ENCODE measurements at places on chromosomes 12 and 14.

- no peak for DNase-seq
Observed at GRCh38 chr12:84913129-84913515, 523 bp upstream of the SLC6A15 start.

DNA sequence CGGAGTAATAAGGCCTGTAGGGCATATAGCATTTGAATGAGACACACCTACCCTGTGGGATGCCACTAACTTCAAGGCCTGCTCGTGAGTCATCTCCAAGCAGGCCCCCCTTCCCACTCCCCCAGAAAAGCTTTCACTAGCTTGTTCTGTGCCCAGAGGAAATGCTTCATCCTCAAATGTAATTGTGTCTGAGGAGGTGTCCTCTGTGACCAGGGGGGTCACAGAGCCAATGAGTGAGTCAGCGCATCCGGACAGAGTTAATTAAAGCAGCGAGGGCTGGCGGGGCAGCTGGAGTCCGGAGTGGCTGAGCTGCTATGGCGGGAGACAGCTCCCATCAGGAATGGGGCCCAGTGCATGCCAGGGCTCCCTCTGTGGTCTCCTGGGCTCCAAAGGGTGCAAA lies 27.0 kb upstream of the ESRRB start:
- no peak for DNase-seq

- DNase-seq: peak; percentile 36
Observed at GRCh38 chr14:99393059-99393655, 87.5 kb downstream of the SETD3 start.

- DNase-seq: peak; percentile 10
Observed at GRCh38 chr14:32473464-32473855, 144.4 kb downstream of the AKAP6 start.

- no peak for DNase-seq
Observed at GRCh38 chr14:90272523-90272922, 16.2 kb downstream of the PSMC1 start.

DNA sequence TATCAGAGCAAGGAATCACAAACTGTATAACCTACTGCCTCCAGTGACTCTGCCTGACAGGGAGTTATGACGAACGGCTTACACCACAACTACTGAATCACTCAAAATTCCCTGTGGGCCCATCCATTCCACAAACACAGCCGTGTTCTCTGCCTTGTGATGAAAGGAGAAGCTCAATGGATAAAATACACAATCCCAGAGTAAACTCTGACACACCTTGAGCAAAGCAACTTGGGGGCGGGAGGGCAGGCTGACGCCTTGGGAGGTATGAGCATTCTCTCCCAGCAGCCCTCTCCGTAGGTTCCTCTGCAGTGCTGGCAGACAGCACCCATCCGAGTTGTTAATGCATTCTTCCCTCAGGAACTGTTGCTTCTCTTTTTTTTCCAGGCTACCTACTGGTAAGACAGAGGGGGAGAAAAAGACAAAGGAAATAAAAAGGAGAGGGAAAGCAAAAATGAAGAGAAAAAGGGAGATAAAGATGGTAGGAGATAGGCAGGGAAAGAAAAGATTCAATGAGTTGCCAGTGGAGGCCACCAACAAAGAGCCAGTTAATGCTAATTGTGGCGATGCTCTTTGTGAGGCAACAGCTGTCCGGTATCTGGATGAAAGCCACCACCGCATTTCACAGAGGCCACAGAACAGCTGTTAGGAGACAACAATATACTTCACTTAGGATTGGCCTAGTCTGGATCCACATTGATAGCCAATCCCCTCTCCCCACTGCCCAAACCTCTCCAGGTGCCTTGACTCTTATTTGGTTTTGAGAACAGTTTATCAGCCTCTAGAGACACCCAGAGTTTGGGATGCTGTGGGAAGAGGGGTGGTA lies 4.7 kb upstream of the DIO2 start:
- DNase-seq: no peak

DNA sequence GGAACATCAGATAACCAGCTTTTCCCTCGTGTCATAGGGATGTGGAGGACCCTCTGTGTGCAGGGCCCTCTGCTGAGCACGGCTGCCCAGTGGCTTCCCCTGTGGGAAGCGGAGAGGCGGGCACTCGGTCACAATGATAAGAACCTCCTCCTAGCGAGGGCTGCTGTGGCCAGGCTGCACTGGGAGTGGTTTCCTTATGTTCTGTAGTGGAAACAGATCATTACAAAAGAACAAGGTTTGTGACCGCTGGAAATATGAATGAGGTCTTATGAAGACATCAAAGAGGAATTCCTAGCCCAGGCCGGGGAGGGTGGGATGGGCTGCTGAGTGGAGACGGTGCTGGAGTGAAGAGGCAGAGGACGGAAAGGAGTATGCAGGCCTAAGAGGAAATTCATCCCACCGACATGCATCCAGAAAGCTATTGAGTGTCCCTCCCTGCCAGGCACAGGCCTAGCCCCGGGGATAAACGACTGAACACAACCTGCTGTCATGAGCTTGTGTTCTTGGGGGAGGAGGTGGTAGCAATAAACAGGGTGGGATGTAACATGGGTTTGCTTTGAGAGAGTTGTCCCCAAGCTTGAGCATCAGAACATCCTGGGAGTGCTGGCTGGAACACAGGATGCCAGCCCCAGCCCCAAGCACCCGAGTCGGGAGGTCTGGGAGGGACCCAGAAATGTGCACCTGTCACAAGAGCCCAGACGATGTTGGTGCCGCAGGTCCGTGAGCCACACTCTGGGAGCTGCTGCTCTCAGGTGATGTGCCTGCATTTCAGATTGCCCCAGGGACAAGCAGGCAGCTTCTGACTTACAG lies 37.5 kb downstream of the FZD10 start:
- no peak for DNase-seq

- DNase-seq: no peak
Observed at GRCh38 chr12:47004634-47005033, 74.8 kb upstream of the PCED1B start.

DNA sequence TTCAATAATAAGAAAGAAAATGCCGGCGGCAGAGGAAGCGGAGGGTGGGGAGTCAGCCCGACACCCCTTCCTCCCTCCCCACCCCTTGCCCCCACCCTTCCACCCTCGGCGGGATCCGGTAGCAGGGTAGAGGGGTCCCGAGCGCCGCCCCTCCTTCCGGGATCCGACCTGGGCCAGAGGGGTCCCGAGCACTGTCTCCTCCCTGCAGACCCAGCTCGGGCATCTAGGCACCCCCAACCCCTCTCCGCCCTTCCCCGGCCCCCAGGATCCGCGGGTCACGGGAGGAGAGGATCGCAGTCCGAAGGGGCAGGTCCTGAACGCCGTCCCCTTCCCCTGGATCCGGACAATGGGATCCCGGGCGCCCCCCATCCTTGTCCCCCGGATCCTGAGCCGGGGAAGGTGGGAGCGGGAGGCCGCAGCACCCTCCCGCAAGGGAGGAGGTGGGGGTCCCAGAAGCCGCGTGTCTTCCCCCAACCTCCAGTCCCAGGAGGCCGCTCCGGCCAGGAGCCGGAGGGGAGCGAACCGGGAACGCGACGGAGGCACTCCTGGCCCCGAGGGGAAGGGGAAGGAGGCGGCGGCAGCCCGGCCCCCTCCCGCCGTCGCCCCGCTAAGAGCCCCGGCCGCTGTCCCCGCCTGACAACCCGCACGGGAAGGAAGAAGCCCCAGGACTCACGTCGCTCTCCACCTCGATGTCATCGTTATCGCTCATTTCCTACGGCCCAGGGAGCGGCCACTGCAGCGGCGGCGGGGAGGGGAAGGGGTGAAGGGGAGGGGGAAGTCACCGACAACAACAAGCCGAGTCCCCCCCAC lies 481 bp downstream of the MAX start:
- DNase-seq: no peak

DNA sequence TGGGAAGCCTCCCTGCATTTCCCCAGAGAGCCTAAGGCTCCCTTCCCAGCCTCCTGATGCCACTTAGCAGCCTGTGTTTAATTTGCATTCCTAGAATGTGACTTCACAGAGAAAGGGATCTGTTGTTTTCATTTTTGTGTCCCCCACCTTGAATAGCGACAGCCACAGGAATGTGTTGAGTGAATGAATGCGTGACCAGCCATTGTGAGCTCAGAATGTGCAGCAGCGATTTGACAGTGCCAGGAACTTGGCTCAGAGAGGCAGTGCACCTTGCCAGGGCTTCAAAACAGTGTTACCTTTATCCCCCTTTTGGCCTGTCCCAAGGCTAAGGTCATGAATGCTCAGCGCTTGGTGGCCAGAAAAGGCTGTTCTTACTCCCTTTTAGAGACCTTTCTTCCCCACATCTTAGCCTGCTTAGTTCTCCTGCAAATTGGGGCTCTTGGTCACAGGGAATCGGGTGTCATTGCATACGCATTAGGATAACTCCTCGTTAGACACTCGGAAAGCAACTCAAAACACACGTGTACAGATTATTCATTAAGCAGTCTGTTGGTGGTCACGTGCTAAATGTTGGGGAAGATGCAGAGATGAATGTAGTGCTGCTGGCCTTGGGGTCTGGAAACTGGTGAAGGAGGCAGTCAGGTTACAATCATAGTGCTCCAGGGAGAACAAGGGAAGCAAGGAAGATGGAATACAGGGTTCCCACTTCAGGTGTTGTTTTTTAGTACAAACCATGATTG lies 9.8 kb downstream of the NTF3 start:
- DNase-seq: no peak

GRCh38 chr12:96549341-96549740 lies 60.0 kb downstream of the CFAP54 start:
- DNase-seq: peak; percentile 72

GRCh38 chr14:71695611-71696350 lies 236.4 kb upstream of the RGS6 start:
- no peak for DNase-seq

DNA sequence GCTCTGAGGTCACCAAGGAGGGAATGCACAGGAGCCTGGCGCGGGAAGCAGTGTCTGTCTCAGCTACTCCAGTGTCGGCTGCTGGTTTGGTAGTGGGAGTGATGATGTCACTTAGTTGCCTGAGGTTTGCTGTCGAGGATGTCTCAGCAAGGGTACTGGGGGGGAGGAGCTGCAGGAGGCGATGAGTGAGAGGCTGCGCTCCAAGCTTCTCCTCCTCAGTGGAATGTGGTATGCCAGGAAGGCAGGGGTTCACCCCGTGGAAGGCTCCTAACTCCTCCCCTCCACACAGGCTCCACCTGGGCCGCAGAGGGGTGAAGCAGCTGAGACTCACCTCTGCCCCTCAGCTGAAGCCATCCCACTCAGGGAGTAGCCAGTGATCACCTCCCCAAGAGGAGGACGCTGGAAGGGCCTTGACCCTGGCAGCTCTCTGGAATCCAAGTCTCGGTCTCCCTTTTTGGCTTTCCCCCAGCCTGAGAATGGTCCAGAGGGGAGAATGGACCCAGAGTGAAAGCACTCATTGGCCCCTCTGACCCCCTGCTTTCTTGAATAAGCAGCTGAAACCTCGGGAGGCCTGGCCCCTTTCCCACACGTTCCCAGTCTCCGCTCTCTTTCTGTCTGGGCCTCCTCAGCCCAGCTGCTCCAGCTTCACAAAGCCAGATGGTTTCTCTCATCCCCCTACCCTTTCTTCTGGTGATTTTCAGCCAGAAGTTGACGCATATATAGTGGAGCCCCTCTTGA lies 178.9 kb upstream of the FKBP4 start:
- DNase-seq: peak; percentile 18

GRCh38 chr12:123085066-123085465 lies 65.8 kb downstream of the PITPNM2 start:
- no peak for DNase-seq

DNA sequence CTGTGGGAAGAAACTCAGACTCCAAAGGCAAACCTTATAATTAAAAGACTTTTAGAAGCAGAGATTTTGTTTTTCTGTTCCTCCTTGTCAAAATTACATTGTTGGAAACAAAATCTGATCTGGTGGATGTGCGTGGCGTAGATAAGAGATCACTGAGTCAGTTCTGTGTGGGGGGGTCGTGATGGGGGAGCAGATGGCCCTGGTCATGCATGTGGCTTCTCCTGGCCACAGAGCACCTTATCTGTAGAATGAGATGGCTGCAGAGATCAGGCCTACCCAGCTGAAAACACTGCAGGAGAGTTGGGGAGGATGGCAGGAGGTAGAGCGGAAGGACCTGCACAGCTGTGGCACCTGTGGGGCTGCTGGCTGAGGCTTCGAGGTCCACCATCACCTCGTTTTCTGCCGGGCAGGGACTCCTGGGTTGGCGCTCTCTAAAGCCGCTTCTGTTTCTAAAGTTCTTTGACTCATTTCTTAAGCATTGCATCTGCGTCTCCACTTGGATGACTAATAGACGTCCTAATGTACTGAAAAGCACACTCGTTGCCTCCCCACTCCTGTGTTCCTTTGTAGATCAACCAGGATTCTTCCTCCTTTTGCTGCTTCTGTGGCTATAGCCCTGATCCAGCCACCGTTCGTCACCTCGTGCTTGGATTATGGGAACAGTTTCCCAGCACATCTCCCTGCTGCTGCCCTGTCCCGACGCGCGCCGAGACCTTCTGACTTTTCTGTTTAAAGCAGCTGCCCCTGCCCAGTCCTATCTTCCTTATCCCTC lies 93.4 kb downstream of the TSPAN9 start:
- no peak for DNase-seq

GRCh38 chr14:50092006-50092555 lies 24.3 kb downstream of the VCPKMT start:
- DNase-seq: no peak

- peak; percentile 86 for DNase-seq
Observed at GRCh38 chr14:82345184-82345583, 811.5 kb upstream of the SEL1L start.

- DNase-seq: no peak
Observed at GRCh38 chr14:80764921-80765507, 176.5 kb downstream of the CEP128 start.

- DNase-seq: no peak
Observed at GRCh38 chr12:127035011-127035879, 1231.7 kb upstream of the TMEM132C start.

DNA sequence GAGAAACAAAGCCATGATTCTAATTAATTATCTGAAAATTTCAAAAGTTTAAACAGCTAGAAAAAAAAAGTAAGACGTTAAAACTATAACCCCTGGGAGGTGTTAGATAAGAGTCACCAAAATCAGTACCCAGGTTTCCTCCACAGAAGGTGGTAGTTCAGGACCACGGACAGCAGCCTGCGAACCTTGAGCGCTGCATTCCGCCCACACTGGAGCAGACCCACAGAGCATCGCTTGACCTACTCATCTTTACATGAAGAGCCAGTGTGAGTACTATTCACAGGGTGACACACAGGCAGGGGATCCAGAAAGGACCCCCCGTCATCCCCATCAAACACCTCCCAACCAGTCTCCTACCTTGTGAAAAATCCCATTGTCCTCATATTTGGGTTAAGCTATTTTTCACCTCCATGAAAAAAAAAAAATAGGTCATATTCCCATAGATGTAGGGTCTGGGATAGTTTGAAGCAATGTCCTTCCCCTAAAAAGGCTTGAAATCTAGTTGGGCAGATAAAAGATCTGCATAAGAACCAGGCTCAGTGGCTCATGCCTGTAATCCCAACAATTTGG lies 8.8 kb upstream of the CHGA start:
- DNase-seq: no peak

- DNase-seq: no peak
Observed at GRCh38 chr12:28550757-28551704, 360.8 kb downstream of the CCDC91 start.

DNA sequence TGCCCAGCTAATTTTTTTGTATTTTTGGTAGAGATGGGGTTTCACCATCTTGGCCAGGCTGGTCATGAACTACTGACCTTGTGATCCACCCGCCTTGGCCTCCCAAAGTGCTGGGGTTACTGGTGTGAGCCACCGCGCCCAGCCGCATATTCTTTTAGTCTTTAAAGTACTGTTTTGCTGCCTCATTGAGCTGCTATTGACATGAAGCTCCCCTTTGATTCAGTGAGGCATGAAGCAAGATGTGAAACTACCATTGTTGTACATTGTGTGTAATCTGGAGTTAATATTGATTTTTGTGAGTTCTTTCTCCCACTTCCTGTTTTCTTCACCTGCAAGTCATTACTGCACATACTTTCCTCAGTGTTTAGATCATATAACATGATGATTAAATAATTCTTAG lies 80.8 kb downstream of the MNAT1 start:
- DNase-seq: no peak

- no peak for DNase-seq
Observed at GRCh38 chr14:33810308-33810707, 140.6 kb downstream of the EGLN3 start.
